ENCODE measurements at places on chromosomes 7 and 10.

DNA sequence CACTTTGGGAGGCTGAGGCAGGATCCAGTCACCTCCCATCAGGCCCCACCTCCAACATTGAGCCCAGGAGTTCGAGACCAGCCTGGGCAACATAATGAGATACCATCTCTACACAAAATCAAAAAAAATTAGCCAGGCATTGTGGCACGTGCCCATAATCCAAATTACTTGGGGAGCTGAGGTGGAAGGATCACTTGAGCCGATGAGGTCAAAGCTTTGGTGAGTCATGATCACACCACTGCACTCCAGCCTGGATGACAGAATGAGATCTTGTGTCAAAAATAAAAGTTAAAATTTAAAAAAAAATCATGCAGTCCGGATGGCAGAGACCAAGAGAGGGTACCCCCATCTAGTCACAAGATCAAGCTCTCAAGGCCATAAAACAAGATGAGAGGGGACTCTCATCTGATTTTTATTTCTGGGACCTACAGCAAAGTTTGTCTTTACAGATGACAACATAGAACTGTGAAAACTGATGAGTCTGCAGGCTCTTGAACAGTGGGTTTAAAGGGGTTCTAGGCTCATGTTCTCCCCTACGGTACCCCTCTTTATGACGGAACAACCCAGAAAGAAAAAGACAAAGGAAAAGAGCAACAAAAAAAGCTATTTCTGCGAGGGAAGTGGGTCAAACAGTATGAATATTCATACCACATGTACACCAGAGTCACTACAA is 28.9 kb upstream of the CREB3L2 start:
- no peak for DNase-seq

- no peak for DNase-seq
Measured at GRCh38 chr10:84173501-84173929, at the start of gene GPR15LG. Gene GPR15LG (plus strand): TSS chr10:84173801. CDS start chr10:84173852, 51 bp downstream.

GRCh38 chr7:94228678-94229077 is 166.0 kb upstream of the COL1A2 start:
- DNase-seq: no peak

GRCh38 chr10:74282151-74282847 is 131.3 kb downstream of the ADK start:
- DNase-seq: peak; percentile 76

GRCh38 chr7:135185471-135186260 is 15.2 kb upstream of the CYREN start:
- DNase-seq: no peak

DNA sequence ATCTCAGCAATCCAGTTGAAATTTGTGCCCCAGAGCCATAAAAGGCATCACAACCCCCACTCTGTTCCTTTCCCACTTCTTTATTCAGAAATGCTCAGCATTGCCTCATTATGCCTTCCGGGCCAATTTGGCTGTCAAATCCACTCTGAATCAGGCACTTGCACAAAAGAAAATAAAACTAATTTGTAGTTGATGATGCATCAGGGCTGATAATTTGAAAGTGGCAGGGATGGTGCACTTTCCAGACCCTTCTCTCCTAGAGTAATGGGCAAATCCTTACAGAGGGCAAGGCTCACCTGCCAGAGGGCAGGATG is 147.9 kb upstream of the PDE1C start:
- DNase-seq: no peak

- DNase-seq: no peak
Measured at GRCh38 chr7:36497775-36498174, 108.1 kb downstream of the ANLN start.

- DNase-seq: no peak
Measured at GRCh38 chr7:12017046-12017445, 185.0 kb upstream of the THSD7A start.

DNA sequence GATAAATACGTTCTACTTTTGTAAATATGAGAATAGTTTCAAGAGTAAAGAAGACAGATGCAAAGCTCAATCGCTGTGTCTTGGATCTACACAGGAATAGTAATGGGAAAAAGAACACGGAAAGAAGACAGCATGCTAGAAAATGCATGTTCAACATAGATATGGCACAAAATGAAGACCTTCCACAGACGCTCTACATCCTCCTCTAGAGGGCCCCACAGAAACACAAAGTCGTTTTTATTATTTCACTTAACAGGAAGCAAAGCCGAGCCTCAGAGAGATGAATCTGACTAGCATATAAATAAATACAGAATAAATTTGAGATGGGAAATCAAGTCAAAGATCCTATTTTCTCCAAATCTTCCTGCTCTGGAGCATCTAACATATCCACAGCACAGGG is 292.6 kb downstream of the PARD3 start:
- no peak for DNase-seq

GRCh38 chr7:114823290-114823689 is 98.6 kb upstream of the MDFIC start:
- DNase-seq: no peak

GRCh38 chr7:111887734-111888133 is 318.5 kb downstream of the DOCK4 start:
- no peak for DNase-seq

DNA sequence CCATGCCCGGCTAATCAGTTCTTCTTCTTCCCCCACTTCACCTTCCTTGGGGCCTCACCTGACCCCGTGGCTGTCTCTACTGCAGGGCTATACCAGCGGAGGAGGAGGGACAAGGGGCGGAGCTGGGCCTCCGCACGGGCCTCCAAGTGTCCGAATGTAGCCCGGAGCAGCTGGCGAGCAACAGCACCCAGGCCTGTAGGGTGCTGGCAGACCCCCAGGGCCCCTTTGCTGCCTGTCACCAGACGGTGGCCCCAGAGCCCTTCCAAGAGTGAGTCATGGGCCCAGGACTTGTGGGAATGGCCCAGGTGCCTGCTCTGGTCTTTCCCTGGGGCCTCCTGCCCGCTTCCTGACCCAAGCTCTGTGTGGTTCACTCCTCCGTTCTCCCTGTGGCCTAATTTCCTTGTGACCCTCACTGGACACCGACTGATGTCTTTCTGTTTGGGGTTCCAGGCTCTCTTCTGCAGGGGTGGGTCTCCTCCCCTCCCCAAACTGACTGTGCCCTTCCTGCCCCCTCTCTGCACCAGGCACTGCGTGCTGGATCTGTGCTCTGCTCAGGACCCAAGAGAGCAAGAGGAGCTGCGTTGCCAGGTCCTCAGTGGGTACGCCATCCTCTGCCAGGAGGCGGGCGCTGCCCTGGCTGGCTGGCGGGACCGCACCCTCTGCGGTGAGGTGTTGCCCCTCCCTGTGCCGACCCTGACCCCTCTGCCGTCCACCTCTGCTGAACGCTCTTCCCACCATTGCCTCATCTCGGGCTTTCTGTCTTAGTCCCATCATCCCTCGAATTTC is 35.2 kb downstream of the EPHB4 start:
- no peak for DNase-seq

DNA sequence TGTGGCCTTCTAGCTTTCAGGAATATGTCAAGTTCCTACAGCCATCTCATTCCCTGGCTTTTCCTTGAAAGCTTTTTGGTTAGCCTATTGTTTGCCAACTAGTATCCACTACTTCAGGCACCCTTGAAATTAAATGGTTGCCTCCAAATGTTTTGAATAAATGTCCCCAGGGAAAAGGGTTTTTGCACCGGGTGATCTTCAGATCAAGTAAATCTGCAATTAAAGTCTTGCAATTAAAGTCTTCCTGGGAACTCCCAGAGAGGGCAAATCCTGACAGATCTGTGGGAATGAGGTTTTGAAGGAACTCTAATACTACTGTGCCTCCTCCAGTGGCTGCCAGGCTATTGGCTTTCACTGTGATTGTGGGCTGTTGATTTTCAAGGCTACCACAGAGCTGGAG is 17.7 kb upstream of the ZNRF2 start:
- no peak for DNase-seq

GRCh38 chr7:127706766-127707165 is 54.8 kb downstream of the SND1 start:
- DNase-seq: no peak

- DNase-seq: no peak
Measured at GRCh38 chr10:14774214-14774580, 500 bp downstream of the FAM107B start.

- no peak for DNase-seq
Measured at GRCh38 chr10:127882391-127882790, 10.3 kb downstream of the CLRN3 start.

DNA sequence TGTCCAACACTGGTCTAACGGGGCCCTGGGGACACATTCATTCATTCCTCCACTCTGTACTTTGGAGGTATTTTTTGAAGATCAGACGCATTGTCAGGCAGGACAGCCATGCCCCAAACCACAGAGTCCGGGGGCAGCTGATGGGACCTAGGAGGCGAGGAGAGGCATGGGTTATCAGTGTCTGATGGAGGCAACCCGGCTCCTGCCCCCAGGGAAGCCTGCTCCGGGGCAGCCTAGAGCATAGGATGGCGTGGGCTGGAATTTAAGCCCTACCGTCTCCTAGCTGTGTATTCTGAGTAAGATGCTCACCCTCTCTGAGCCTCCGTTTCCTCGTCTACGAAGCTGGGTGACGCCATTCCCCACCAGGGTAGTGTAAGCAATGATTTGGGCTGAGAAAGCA is 55.4 kb upstream of the ELN start:
- DNase-seq: no peak

GRCh38 chr7:65429642-65430343 is 56.1 kb downstream of the ZNF92 start:
- no peak for DNase-seq

GRCh38 chr7:135281363-135281949 is 47.8 kb downstream of the STRA8 start:
- DNase-seq: peak; percentile 85

DNA sequence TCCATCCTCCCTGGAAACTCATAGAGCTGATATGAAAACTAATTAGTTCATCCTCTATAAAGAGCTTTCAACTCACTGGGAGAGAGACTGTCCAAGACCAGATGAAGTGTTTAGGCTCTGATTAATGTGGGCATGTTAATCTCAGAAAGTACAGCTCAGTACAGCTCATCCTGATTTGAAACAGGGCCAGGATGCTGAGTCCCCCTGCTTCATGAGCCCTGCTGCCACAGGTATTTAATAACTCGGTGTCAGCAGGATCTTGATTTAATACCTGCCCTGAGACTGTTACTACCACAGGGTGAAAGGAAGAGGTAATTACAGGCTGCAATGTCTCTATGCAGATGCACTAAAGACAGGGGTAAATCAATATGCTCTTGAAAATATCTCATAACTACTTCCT is 10.8 kb downstream of the LMOD2 start:
- no peak for DNase-seq

DNA sequence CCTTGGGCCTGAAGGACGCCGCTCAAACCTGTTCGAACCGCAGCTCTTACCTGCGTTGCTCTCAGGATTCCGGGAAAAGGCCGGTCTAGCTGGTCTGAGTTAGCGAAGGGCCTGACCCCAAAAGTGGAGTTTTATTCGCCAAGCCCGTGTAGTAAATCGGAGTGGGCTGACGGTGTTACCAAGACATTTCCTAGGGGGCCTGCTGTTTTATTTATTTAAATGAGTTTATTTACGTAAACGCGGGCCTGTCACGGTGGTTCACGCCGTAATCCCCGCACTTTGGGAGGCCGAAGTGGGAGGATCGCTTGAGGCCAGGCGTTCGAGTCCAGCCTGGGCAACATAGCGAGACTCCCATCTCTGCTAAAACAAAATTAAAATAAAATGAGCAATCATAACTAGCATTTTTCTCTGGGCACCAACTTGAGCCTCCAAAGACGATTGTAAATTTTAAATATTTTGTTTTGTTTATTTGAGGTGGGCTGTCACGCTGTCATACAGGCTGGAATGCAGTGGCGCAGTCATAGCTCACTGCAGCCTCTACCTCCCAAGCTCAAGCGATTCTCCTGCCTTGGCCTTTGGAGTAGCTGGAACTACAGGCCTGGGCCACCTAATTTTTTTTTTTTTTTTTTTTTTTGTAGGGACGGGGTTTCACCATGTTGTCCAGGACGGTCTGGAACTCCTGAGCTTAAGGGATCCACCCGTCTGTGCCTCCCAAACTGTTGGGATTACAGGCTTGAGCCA is 903 bp downstream of the ZNF655 start:
- DNase-seq: no peak

DNA sequence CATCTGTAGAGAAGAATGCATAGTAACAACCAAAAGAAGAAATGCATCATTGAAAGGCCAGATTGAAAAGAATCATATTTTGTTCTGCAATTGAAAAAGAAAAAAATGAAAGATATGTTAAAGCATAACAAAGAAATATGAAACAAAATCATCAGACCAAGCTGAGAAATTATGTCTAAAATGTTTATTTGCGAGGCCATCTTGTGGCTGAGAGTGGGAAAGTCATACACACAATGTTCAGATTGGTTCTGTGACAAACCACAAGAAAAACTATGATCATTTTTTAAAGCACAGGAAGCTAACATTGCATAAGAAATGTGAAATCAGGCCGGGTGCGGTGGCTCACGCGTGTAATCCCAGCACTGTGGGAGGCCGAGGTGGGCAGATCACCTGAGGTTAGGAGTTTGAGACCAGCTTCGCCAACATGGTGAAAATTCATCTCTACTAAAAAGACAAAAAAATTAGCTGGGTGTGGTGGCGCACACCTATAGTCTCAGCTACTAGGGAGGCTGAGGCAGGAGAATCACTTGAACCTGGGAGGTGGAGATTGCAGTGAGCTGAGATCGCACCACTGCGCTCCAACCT is 36.6 kb downstream of the ABCB5 start:
- DNase-seq: no peak

- DNase-seq: no peak
Measured at GRCh38 chr10:88490231-88490980, 92.7 kb downstream of the RNLS start.

- DNase-seq: no peak
Measured at GRCh38 chr7:32119790-32120196, 49.6 kb upstream of the PDE1C start.

- no peak for DNase-seq
Measured at GRCh38 chr10:14312014-14312413, 18.7 kb downstream of the FRMD4A start.

DNA sequence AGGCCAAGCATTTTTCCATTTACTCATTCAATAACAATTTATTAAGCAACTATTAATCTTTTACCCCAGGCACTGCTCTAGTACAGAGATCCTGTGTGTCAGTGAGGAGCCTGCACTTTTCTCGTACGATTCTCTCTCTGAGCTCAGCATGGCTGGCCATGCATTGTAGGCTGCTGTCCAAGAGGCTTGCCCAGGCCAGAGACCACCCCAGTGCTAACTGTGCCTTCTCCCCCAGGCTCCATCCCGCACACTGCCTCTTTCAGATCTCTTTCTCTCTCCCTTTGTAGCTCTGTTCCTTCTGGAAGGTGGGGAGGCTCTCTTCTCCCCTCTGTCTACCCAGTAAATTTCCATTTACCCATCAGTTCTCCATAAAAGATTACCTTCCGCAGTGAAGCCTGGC is 101.0 kb upstream of the IKZF1 start:
- DNase-seq: no peak
